ENCODE measurements at places on chromosomes 11 and 22.

GRCh38 chr22:45319324-45319685, 9.6 kb downstream of the FAM118A start:
- DNase-seq, result no peak

DNA sequence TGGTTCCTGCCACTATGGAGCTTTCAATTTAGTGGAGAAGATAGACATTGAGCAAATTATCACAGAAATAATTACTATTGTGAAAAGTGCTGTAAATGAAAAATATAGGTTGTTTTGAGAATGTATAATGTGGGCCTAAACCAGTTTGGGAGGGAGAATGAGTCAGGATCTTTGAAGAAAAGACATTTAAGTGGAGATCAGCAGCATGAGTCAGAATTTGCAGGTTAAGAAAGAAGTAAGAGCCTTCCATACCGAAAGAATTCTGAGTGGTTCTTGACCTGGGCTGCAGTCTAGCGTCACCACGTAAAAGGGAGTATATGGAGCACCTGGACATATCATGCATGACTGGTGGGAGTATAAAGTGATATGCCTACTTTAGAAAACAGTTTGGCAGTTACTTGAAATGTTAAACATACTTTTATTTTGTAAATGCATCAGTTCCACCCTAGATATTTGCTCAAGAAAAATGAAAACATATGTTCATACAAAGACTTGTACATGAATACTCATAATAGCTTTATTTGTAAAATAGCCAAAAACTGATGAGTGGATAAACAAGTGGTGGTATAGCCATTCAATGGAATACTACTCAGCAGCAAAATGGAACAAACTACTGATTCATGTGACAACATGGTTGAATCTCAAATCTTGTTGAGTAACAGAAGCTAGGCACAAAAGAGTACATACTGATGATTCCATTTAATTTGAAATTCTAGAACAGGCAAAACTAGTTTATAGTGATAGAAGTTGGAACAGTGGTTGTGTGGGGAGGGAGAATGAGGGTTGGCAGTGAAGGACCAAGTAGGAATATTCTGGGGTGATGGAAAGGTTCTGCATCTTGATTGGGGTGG, 99.2 kb downstream of the STIM1 start:
- no peak for DNase-seq

GRCh38 chr22:48490500-48491411, 1336.9 kb downstream of the BRD1 start:
- DNase-seq, result no peak

GRCh38 chr11:60121264-60121663, 32.8 kb downstream of the MS4A2 start:
- no peak for DNase-seq

- no peak for DNase-seq
These were observed 30.8 kb upstream of the WNT11 start for GRCh38 chr11:76237000-76237649.

DNA sequence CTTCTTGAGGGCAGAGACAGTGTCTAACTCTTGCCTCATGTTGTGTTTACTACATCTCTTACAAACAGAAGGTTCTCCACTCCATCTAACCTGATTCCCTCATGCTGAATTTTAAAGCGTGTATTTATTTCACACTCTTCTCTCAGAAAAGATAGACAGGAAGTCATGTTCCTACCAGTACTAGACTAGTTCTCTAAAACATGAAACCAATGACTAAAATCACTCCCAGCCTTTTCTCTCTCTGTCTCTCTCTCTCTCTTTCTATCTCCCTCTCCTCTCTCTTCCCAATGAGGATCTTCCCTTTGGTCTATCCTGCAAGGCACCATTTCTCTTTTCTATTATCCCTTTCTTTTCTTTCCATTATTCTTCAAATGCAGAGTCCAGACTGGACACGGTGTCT, 391.9 kb upstream of the CADM1 start:
- DNase-seq, result no peak

DNA sequence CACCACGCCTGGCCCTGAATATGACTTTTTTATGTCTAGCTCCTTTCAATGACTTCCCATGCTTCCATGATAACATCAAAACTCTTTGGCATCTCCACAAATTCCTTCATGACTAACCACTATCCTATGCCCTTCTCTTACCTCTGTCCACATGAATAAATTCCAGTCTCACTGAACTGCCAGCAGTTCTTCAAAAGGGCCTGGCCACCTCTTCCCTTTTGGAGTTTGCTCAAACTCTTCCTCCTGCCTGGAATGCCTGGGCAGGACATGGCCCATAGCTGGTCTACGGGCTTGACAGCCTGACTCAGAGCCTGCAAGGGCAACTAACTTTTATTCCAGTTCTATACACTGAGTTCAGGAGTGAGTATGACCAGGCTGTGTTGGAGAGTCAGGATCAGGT, 41.8 kb upstream of the ZBTB16 start:
- DNase-seq, result no peak

DNA sequence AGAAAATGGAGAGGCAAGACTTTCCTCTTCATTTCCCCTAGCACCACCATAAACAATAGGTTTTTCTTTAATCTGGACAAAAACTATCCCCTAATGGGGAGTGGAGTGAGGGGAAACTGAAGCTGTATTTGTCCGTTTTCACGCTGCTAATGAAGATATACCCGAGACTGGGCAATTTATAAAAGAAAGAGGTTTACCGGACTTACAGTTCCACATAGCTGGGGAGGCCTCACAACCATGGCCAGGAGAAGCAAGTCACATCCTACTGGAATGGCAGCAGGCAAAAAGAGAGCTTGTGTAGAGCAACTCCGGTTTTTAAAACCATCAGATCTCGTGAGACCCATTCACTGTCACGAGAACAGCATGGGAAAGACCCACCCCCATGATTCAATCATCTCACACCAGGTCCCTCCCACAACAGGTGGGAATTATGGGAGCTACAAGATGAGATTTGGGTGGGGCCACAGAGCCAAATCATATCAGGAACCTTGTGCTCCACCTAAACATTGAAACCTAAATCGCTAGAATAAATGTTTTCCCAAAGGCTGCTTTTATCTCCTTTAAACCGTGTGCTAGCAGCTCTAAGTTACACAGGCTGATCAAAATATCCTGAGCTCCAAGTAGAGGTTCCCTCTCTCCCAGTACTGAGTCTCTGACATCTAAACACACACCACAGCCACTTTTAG, 4.3 kb downstream of the UBQLN3 start:
- no peak for DNase-seq

- DNase-seq, result no peak
These were observed 7.4 kb upstream of the CLMP start for GRCh38 chr11:123202155-123203151.

DNA sequence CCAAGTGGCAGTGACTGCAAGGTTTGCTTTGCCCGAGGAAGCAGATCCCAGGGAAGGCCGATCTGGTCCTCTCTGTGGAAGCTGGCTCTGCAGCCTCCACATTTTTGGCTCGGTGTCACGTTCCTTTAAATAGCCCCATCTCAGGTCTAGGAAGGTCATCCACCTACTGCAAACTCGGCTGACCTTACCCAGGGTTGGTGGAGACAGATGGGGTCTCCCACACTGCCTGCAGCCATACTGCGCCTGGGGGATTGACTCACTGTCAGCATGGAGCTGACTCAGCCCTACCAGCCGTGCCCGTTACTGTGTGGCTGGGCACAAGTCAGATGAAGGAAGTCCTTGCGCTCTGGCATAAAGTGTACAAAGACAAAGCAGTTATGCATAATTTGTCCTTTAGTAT, 16.9 kb downstream of the CDPF1 start:
- DNase-seq, result no peak

- no peak for DNase-seq
These were observed 997 bp downstream of the UBE2L3 start for GRCh38 chr22:21568347-21569075.

GRCh38 chr22:45832959-45833580, 143.9 kb downstream of the WNT7B start:
- DNase-seq, result no peak

GRCh38 chr11:65822776-65823528, 10.8 kb upstream of the SNX32 start:
- DNase-seq, result no peak

DNA sequence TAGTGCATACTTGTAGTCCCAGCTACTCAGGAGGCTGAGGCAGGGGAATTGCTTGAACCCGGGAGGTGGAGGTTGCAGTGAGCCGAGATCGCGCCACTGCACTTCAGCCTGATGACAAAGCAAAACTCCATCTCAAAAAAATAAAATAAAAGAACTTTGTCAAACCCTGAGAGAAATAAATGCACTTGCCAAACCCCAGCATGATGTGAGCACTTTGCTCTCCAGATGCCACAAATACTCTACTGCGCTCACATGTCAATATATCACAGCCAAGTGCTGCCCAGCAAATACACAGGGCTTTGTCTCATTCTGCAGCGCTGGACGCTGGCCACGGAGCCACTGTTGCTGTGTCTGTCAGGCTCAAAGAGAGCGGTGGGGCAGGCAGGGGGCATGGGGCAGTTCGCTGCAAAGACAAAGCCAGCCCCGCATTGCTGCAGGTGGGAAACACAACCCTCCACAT, 45.1 kb downstream of the AHNAK start:
- no peak for DNase-seq

DNA sequence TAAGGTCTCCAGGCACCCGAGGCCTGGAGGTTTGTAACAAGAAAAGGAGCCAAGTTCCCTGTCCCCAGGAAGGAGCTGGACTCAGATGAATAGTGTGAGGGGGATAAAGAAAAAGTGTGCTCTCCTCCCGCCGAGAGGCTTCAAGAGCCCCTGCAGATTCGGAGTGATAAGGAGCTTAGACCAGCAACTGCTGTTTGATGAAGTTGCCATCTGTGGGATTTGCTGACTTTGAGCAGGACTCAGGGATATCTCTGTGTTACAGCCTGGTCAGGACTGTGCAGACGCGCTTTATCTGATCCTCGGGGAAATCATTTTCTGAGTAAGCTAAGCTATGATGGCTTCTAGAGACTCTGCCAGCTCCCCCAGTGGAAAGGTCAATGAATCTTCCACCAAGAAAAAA, 1017.0 kb downstream of the TBC1D22A start:
- no peak for DNase-seq

DNA sequence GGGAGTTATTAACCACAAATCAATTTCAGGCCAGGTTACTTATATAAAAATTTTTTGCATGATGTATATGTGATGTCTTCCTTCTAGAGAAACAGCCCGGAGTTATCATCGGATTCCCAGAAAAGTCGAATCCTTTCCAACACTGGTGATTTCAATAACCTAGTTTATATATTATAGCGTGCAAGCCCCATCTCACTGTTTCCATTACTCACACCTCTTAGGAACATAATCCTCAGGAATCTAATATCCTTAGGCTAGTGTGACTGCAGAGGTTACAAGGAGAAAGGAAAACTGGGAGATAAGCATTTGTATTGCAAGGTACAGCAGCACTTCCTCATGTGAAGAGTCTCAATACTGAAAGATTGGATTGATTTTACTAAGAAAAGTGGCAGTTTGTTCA, 20.3 kb downstream of the ARHGAP20 start:
- no peak for DNase-seq

- DNase-seq, result no peak
These were observed 1620.9 kb downstream of the FAM181B start for GRCh38 chr11:81112718-81113117.
